Hindlimb muscle (tissue), 1 donor: ENCODE measurements at places on chromosomes 5 and 9. TPM values are rescaled to one million over a fixed set of nuclear protein-coding genes. Genes with fewer than 3 reads are reported as not detected.

DNA sequence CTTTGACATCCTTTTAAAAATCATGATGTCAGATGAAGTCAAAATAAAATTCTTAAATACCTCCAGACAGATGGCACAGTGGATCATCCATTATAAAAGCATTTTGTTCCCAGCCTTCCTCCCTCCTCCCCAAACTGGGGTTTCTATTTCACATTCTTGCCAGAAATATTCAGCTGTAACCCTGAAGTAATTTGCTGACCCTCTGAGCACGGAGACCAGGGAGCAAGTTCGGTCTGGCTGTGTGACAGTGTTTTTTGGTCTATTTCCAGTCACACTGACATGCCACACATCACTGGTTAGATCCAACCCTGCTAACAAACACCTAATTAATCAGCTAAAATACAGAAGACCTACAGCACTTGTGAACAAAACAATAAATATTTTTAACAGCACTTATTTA lies 126.2 kb upstream of the DMRT1 start:
- DNase-seq, result no peak

- DNase-seq, result no peak
These were observed 481.7 kb upstream of the PAPPA start for GRCh38 chr9:115671963-115672305.

DNA sequence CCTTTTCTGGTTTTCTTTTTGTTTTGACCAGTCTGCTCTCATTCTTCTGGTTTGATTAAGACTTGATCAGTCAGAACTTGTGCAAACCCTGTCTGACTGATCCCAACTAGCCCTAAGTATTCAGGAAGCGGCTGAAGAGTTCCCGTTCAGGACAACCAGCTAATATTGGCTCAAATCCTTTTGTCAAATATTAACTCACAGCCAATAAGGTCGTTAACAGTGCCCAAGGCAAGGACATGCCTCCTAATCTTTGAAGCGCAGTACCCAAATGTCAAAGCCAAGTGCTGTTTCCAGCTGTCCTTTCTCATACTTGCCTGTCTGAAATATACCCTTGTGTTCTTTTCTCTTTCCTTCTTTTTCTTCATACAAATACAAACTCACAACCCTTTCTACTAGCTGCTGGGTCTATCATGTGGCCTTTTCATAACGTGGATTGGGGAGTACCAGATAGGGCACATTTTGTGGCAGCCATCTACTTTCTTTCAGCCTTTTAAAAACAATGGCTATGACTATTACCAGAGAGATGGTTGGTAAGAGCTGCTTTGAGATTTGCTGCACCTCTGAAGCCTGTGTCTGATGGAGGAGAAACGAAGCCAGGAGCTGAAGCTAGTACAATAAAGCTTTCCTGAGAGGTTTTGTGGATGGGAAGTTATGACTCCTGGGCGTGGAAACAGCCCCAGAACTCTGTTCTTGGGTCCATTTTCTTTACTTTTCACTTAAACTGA lies 266.4 kb upstream of the ZNF608 start:
- DNase-seq, result no peak

GRCh38 chr9:89137542-89138462 lies 40.8 kb downstream of the SHC3 start:
- peak; percentile 26 for DNase-seq

DNA sequence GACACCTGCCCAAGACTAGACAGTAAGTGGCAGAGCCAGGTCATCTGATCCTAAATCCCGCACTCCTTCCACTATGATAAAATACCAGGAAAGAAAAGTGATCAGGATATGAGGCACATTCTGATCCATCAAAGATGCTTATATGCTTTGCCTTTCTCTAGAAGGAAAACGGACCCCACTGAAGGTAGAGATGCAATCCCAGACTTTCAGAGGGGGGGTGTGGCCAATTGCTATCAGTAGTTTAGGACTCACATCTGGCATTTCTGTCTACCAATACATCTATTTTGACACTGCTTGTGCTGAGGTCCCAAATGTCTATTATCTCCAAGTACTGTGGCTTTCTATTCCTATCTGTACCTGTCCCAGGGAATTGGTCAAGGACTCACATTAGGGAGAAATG lies 1.7 kb downstream of the TRIM52 start:
- no peak for DNase-seq

- no peak for DNase-seq
These were observed 104.3 kb downstream of the PLPPR1 start for GRCh38 chr9:101132801-101133200.

- no peak for DNase-seq
These were observed 126.7 kb upstream of the GRHPR start for GRCh38 chr9:37295796-37296195.

- no peak for DNase-seq
These were observed 257.9 kb upstream of the ANKRD55 start for GRCh38 chr5:56490971-56491468.

DNA sequence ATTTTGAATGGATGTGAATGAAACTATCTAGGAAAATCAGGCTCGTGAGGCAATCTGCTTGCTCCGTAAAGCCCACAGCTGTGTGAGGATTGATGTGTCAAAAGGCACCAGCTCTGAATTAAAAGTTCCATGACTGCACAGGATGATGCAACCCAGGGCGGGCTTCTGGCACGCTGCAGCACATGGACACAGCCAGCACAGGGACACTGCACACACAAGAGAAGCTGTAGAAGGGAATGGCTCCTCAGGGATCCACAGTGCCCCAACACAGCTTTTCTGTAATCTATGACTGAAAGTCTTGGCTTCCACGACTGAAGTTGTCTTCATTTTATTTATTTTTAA lies 151.0 kb downstream of the GCNT1 start:
- DNase-seq, result peak; percentile 78

DNA sequence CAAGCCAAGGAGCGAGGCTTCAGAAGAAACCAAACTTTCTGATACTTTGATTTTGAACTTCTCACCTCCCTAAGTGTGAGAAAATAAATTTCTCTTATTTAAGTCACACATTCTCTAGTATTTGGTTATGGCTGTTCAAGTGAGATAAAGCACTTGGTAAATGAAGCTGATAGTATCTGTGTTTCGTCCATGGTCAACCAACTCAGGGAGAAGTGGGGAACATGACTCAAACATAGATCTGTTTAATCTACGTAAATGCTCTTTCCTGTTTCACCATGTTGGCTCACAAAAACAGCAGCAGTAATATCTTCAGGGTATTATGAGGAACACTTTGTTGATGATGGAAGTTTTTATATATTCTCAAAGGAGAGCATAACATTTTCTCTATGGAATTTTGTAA lies 2167.2 kb upstream of the C9orf72 start:
- no peak for DNase-seq

GRCh38 chr5:61409568-61409967 lies 77.5 kb downstream of the ZSWIM6 start:
- DNase-seq, result no peak

GRCh38 chr9:97714435-97714834 lies 17.3 kb upstream of the XPA start:
- no peak for DNase-seq

Gene FST
- polyA plus RNA-seq, result 33.1 TPM
